ENCODE measurements at places on chromosomes 5 and 9. TPM values are rescaled to one million over a fixed set of nuclear protein-coding genes. Genes with fewer than 3 reads are reported as not detected.

CER1 gene
- total RNA-seq: not detected

DBH gene
- not detected for total RNA-seq

BBLN gene
- total RNA-seq: 7.8 TPM

DRD1 gene
- total RNA-seq: not detected

BHMT gene
- total RNA-seq: 1.0 TPM

ADRB2 gene
- total RNA-seq: 3.1 TPM

GMCL2 gene
- not detected for total RNA-seq

ARL14EPL gene
- total RNA-seq: not detected

Data from skeletal muscle tissue (tissue), 5 donors.